Uterus (tissue), 4 donors: ENCODE measurements at places on chromosomes 7 and 10. TPM values are rescaled to one million over a fixed set of nuclear protein-coding genes. Genes with fewer than 3 reads are reported as not detected.

Gene NRCAM
- total RNA-seq: 30.3 TPM

GRCh38 chr7:34354899-34355298 is 303.1 kb upstream of the NPSR1 start:
- DNase-seq: no peak

DNA sequence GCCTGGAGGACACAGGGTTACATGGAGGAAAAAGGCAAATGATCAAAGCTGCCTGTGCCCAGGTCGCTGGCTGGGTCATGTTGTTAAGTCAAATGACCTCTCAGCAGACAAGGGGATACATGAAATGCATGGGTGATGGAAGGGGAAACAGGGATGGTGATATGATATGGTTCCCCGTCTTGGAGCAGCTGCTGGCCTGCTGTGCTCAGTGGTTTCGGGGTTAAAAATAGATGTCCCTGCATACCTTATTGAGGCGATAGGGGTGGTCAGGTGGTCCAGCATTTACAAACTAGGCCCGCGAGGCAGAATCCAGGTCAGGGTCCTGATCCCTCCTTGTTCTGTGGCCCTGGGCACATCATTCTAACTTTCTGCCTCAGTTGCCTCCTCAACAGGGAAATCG is 157.2 kb downstream of the PRPF18 start:
- DNase-seq: no peak

Gene KCNH2
- 9.1 TPM for total RNA-seq

Gene CYP3A5
- not detected for total RNA-seq

DNA sequence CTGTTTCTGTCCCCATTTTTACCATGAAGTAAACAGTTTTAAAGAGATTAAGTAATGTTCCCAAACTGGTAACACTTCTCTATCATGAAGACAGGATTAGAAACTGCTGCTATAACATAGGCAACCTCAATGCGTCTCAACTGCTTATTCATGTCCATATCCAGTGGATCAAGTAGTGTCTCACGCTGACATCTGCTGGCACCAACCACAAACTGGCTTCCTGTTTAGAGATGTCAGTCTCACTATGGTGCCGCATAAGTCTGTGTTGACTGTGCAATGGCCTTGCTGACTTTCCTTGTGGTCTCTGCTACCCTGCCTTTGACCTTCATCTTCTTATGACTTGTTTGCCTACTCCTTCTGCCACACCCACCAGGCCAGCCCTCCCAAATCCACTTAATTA is 369.6 kb upstream of the DPP6 start:
- no peak for DNase-seq

DNA sequence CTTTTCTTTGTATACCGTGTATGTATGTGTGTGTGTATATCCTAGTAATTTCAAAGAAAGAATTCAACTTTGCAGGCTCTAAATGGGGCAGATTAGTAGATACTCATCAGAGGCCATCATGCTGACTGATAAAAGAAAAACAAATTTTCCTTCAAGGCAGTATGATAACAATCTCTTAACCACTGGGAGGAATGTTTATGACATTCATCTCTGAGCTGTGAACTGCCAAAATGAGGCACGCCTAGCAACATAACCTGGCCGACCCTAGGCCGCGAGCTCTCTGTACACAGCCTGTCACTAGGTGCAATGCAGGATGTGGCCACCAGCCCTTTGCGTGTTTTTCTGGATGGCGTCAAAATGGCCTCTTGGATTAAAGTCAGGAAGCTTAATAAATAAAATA is 343.7 kb upstream of the GALNT17 start:
- DNase-seq: no peak

Gene GAD2
- not detected for total RNA-seq

Gene SEC23IP
- total RNA-seq: 70.9 TPM

DNA sequence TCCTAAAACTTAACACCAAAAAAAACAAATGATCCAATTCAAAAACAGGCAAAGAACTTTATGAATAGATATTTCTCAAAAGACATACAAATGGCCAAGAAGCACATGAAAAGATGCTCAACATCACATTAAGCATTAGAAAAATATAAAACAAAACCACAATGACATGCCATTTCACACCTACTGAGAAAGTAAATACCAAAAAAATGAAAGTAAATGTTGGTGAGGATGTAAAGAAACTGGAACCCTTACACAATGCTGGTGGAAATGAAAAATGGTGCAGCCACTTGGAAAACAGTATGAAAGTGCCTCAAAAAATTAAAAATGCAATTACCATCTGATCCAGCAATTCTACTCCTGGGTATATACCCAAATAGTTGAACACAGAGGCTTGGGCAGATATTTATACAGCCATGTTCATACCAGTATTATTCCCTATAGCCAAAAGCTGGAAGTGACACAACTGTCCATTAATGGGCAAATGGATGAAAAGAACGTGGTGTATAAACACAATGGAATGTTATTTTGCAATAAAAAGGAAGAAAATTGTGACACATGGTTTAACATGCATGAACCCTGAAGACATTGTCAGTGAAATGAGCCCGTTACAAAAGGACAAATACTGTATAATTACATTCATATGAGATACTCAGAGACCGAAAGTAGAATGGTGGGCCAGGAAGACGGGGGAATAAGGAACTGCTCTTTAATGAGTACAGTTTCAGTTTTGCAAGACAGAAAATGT is 89.0 kb downstream of the JMJD1C start:
- no peak for DNase-seq

GRCh38 chr7:16091701-16092310 is 329.5 kb downstream of the CRPPA start:
- DNase-seq: no peak

- DNase-seq: no peak
Measured at GRCh38 chr10:132122097-132122861, 56.5 kb downstream of the JAKMIP3 start.

DNA sequence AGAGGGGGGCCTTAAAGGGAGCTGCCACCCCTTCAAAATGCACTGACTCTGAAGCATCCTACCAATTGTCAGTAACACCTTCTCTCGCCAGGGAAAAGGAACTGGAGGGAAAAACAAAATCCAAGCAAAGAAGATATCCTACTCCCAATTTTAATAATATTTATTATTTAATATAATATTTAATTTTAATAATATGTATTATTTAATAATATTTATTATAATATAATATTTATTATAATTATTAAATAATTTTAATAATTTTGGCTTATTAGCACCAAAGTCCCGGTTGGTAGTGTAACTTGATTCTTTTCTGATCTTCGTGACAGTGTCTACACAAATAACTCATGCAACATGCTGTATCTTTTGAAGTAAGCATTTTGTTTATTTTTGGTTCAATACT is 58.6 kb upstream of the AGBL3 start:
- DNase-seq: no peak

- DNase-seq: no peak
Measured at GRCh38 chr10:121838149-121838548, 89.7 kb downstream of the ATE1 start.

DNA sequence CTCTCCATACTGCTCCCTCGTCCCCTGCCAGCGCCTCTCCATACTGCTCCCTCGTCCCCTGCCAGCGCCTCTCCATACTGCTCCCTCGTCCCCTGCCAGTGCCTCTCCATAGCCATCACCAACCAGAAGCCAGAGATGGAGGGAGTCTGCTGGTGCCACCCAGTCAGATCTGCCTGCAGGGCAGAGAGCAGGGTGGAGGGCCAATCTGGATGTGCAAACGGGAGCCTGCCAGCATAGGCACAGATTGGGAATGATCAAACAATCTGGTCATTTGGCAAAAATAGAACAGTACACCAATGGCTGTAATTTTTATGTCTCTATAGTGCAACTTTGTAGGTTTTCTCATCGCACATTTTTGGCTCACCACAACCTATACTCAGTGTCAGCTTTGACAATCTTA is 76.9 kb upstream of the LRRC4 start:
- no peak for DNase-seq

GRCh38 chr10:16891375-16892313 is 74.4 kb upstream of the RSU1 start:
- DNase-seq: peak; percentile 67

DNA sequence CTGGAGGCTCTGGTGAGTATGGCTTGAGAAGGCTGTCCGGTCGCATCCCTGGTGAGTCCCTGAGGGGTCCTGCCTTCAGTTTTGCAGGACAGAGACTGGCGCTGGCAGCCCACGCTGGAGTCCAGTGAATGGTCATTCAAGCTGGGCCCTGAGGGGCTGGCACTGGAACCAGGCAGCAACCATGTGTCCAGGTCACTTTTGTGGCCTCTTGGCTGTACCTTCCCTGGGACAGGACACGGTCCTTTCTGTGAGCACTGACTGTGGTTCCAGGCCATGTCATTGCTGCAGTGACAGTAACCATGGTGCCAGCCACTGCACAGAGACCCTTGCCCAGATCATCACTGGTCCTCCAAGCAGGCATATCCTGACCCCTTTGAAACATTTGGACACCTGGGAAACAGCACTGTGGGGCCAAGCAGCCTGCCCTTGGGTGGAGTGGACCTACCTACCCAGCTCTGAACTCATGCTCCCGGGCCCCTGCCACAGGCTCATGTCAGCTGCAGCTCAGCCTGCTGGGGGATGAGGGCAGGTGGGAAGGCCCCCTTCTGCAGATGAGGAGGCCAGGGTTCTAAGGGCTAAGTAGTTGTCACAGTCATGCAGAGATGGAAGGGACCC is 72.1 kb downstream of the ADCY1 start:
- DNase-seq: no peak

Gene PRR15
- 1.8 TPM for total RNA-seq

Gene CDC14C
- total RNA-seq: not detected

DNA sequence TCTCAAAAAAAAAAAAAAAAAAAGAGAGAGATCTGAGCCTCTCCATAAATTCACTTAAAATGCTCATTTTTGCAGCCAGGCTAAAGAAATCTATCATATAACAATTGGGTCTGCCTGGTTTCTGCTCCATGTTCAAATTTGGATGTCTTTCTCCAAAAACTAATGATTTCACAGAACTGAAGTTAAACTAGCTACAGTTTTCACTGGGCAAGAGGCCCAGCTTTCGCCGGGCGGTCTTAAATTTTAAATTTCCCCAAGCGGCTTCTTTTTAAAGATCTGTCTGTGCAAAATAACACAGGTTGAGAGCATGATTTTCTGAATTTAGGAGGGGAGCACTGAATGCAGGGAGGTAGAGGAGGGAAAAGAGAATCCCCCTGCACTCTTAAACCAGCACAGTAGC is 603.4 kb downstream of the KCNMA1 start:
- DNase-seq: no peak
